ENCODE measurements at places on chromosomes 6 and 20. TPM values are rescaled to one million over a fixed set of nuclear protein-coding genes. Genes with fewer than 3 reads are reported as not detected.

The SLC4A11 gene
- 1.2 TPM for total RNA-seq

The PRKN gene
- total RNA-seq, result not detected

The ADGRB3 gene
- 2.0 TPM for total RNA-seq

The RNF39 gene
- total RNA-seq, result not detected

The CCDC170 gene
- not detected for total RNA-seq

The OTOR gene
- not detected for total RNA-seq

- DNase-seq, result no peak
These were observed 19.2 kb downstream of the PHACTR3 start for GRCh38 chr20:59623583-59623982.

DNA sequence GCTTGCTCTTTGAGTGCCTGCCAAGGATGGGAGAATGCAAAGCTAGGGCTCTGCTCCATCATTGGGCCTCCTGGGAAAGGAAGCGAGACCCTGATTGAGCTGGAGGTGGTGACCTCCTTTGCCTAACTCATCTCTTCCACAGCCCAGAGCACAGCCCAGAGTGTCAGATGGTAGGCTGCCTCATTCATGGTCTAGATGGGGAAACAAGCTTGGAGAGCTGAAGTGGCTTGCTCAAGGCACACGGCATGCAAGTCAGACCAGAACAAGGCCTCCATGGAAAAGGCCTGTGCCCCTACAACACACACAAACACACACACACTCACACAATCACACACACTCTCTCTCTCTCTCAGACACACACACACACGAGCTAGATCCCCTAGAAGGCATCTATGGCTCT is 17.5 kb downstream of the TGM3 start:
- no peak for DNase-seq

- DNase-seq, result no peak
These were observed 41.4 kb downstream of the PTGIS start for GRCh38 chr20:49526568-49526967.

- DNase-seq, result peak; percentile 81
These were observed 227.0 kb downstream of the BMP2 start for GRCh38 chr20:6994452-6994851.

- peak; percentile 59 for DNase-seq
These were observed 736.6 kb downstream of the KIF16B start for GRCh38 chr20:15836634-15837033.

- DNase-seq, result no peak
These were observed 144.1 kb upstream of the RUNX2 start for GRCh38 chr6:45184040-45184439.

GRCh38 chr6:136720045-136720770 is 72.1 kb downstream of the MAP3K5 start:
- no peak for DNase-seq

Data from M059J (cell line).